ENCODE measurements at places on chromosomes 16 and 17. TPM values are rescaled to one million over a fixed set of nuclear protein-coding genes. Genes with fewer than 3 reads are reported as not detected.

KRT17 gene
- total RNA-seq, result not detected

GRCh38 chr16:1420111-1420539, 422 bp downstream of the UQCC4 start:
- no peak for DNase-seq

PRSS8 gene
- not detected for total RNA-seq

DNA sequence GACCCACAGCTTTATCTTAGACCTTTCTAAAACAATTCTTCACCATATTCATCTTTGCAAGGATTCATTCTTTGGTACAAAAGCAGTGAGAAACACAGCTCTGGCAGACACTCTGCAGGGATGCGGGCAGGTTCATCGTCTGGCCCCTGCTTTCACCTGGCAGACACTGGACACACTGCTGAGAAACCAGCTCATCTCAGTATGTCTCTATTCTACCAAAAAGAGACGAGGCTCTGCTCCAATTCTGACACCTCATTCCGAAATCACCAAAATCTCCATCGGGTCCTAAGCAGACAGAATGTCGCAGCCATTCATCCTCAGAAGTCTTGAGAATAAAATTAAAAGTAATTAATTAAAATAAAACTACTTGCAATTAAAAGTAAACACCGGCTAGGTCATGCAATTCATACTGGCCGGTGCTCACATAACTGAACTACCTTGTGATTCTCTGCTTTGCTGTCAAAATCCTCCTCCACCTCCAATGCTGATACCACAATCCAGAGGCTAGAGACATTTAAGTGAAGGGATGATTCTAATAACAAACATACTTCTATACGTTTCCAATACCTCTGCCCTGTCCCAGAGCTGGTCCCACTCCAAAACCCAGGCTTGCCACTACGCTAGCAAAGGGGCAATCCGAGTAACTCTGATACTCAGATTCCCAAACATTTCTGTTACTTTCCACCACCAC, 1.3 kb downstream of the RNF157 start:
- DNase-seq, result no peak

- no peak for DNase-seq
These were observed 1496.7 kb downstream of the CDH11 start for GRCh38 chr16:63625126-63625525.

- no peak for DNase-seq
These were observed 540 bp downstream of the MFSD11 start for GRCh38 chr17:76738468-76738850.

GRCh38 chr17:17812211-17813054, 24.4 kb downstream of the SREBF1 start:
- peak; percentile 79 for DNase-seq

DNA sequence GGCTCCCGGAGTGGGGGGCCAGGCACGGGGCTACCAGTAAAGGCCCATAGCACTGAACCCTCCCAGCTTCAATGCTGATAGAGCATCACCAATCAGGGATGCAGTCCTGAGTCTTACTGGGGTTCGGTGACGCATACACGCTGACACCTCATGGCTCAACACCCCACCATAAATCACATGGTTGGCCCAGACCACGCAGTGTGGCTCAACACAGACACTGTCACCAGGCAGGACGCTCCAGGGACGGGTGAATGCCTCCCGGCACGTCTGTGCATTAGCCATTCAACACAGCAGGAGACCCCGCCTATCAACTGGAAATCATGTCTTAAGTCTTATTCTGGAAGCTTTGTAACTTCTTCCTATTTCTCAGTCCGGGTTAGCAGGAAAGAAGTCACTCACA, 35.0 kb downstream of the NECAB2 start:
- DNase-seq, result no peak

RHBDL1 gene
- total RNA-seq, result 2.3 TPM

- DNase-seq, result no peak
These were observed 52.8 kb downstream of the SDK2 start for GRCh38 chr17:73591296-73592078.

GRCh38 chr16:19186408-19186807, 18.4 kb downstream of the SYT17 start:
- no peak for DNase-seq

- DNase-seq, result no peak
These were observed 53.9 kb downstream of the NSRP1 start for GRCh38 chr17:30170415-30170987.

DCAKD gene
- total RNA-seq, result 25.9 TPM

DNA sequence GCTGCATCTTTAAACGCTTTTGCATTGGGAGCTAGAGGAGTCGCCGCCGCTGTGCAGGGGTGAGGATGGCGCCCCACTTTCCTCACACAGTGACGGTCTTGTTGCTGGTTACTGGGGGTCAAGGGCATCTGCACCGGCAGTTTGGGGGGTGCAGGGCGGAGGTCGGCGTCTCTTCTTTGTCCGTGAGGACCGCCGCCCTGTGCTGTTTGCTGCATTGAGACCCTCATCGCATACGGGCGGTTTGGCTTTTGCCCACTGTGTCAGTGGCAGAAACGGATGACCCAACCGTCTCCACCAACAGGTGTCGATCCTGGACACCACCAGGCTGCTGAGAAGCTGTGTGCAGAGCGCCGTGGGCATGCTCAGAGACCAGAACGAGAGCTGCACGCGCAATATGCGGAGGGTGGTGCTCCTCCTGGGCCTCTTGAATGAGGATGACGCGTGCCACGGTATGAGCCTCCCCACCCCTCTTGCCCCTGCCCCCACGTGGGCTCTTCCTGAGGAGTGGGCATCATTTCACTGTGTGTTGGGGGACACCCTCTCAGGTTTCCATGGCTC, 61.2 kb upstream of the ENDOV start:
- DNase-seq, result no peak

GRCh38 chr17:76138234-76138895, 2.7 kb downstream of the FOXJ1 start:
- no peak for DNase-seq

- DNase-seq, result no peak
These were observed 26.7 kb downstream of the VPS35L start for GRCh38 chr16:19582050-19582831.

DNA sequence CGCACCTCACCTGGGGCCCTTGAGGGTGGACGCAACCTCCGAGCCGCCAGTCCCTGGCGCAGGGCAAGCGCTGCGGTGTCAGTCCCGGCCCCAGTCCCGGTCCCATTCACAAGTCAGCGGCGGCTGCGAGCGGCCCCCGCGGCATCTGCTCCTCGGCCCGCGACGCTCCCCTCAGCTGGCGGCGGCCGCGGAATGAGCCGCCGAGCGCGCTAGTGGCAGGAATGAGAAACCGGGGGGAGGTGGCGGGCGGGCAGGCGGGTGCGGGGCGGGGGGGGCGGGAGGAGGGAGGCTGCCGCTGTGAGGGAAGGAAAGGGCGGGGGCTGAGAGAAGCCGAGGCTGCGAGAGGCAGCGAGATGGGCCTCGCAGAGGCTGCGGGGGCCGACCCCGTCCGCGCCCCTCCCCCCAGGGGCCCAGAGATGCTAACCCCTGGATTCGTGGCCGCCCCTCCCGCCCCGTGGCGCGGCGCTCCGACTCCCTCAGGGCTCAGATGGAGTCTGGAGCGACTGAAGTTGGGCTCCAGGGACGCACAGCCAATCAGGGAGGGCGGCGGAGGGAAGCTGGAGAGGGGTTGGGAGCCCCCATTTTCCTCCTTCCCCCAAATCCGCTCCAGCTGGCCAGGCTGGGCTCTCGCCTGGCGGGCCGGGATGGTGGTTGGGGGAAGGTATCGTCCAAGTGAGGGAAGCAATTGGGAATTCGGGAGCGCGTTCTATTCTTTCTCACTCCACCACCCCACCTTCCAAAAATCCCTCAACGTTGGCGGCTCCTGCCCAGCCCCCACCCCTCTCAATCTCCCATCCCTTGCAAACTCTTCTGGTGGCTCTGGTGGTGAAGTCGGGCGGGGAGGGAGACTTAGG, at the start of gene CDH11:
Gene CDH11 (minus strand): TSS at position 194 of the 854 bp plus-strand sequence. CDS start 117,194 bp downstream, outside the sequence.
- DNase-seq, result peak; percentile 60

DNA sequence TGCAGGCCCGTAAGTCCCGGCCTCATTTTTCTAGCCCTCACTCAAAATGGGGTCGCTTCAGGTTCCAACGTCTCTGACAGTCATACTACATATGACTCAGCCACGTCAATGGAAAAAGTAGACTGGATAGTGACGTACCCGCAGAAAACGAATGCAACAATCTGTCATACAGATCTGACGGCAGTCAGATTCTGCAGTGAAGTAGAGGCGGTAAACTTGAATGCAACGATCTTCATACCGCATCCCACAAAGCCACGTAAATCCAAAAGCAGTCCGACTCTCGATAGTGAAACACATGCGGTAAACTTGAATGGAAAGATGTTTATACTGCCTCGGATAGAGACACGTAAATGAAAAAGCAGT, 38.4 kb upstream of the ARL4D start:
- DNase-seq, result no peak

Data from left ventricle myocardium inferior (tissue), 1 donor.